ENCODE measurements at places on chromosomes 16 and 17.

DNA sequence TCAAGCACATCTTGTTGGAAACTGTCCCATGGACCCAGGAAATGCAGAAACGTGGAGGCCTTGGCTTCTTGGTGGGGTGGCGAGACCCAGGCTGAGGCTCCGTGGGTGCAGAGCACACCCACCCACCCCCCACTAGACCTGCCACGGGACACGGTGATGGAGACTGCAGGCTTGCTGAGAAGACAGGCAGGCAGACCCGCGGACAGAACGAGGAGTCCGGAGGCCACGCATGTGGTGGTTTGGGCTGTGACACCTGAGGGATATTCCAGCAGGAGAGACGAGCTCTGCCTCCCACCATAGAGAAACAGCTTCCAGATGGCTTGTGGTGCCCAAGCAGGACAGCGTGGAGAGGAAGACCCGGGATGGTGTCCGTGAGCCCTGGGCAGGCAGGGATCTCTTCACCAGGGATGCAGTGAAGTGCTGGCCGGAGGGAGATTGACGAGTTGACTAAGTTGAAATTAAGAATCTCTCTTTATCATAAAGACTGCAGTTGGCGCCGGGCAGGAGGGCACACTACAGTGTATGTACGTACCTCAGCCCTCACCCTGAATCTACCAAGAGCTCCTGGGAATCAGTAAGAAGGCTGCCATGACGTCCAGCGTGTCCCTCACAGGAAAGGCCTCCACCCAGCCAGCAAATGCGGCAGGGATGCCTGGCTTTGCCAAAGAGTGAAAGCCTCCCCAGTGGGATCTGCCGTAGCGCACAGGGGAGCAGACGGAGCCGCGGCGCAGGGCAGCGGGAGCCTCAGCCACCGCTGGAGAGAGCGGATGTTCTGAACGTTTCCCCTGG lies 8.2 kb downstream of the UBE2I start:
- DNase-seq, result no peak

DNA sequence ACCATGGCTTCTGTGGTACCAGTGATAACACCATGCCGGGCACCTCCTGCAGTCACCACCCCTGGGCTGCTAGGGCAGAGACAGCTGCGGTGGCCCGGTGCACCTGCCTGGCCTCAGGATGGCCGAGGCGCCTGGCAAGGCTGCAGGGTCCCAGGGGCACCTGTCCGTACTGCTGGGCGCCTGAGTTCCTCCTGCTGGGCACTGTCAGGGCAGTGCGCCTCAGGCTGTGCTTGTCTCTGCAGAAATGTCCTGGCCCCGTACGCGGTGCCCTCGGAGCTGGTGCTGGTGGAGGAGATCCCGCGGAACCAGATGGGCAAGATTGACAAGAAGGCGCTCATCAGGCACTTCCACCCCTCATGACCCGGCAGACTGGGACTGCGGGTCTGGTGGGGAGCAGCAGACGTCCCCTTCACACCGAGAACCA lies 17.7 kb upstream of the CDH15 start:
- DNase-seq, result peak; percentile 39

- DNase-seq, result no peak
Observed at GRCh38 chr17:56434610-56435009, 158.9 kb upstream of the NOG start.

GRCh38 chr16:72380283-72380682 lies 208.3 kb upstream of the PMFBP1 start:
- DNase-seq, result no peak

GRCh38 chr16:69741951-69742904 lies 12.5 kb downstream of the NOB1 start:
- DNase-seq, result no peak

- no peak for DNase-seq
Observed at GRCh38 chr17:39666231-39666600, 1.1 kb downstream of the TCAP start.

GRCh38 chr16:79008036-79008868 lies 592.3 kb downstream of the MAF start:
- peak; percentile 34 for DNase-seq

DNA sequence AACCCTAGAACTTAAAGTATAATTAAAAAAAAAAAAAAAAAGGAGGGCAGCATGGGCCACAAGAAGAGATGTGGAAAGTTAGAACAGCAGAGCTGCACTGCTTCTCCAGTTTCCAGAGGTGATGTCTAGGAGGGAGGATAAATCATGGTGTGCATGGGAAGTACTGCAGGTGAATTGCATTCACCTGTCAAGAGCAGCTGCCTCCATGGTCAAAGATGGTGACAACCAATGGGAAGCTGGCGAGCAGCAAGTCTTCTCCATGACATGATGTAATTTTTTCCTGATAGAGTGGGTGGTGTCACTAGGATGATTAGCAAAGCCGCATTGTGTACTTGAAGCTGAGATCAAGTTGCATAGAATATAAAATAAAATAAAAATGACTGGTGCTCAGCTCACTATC lies 95.6 kb upstream of the HS3ST4 start:
- DNase-seq, result no peak

DNA sequence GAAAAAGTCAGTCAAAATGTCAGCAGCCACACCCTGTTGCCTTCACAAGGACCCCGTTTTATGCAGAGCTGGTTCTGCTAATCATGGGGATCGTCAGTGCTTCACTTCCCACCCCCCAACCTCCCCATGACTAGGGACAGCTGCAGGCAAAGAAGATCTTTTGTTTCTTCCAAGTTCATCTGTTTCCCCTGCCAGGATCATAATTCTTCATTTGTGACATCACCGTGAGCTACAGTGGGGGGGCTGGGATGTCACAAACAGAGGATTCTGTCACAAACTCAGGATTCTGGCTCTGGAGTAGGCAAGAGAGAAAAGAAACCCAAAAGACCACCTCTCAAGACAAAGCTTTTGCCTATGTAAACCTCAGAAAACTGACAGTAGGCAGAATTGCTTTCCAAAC lies 24.7 kb downstream of the DNAJC7 start:
- DNase-seq, result no peak

- peak; percentile 56 for DNase-seq
Observed at GRCh38 chr16:85428168-85428898, 184.8 kb upstream of the GSE1 start.

GRCh38 chr16:55468352-55468990 lies 10.5 kb upstream of the MMP2 start:
- DNase-seq, result peak; percentile 49

- DNase-seq, result no peak
Observed at GRCh38 chr17:9940841-9941240, 35.8 kb upstream of the RCVRN start.

DNA sequence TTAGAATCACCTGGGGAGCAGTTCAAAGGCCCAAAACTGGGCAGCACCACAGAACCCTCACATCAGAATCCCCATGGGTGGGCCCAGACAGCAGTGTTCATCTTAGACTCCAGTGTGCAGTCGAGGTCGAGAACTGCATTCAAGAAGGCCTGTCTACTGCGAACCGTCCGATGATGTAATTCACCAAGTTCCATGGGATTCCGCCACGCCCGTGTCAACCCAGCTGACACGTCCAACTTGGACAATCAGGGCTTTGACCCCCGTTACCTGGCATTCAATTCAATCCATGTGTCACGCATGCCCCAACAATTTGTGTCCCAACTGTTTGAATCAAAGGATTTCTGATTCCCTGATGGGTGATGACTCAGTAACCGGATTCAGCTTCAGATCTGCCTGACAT lies 9.2 kb downstream of the HSBP1 start:
- no peak for DNase-seq

Data from common myeloid progenitor, CD34-positive (primary cell).